ENCODE measurements at places on chromosomes 6 and 20.

GRCh38 chr6:111803371-111803770 is 69.9 kb downstream of the FYN start:
- DNase-seq, result no peak

- peak; percentile 20 for DNase-seq
Observed at GRCh38 chr6:70166088-70166958, 136.6 kb downstream of the COL9A1 start.

- peak; percentile 10 for DNase-seq
Observed at GRCh38 chr20:38926934-38927616, 858 bp downstream of the FAM83D start.

DNA sequence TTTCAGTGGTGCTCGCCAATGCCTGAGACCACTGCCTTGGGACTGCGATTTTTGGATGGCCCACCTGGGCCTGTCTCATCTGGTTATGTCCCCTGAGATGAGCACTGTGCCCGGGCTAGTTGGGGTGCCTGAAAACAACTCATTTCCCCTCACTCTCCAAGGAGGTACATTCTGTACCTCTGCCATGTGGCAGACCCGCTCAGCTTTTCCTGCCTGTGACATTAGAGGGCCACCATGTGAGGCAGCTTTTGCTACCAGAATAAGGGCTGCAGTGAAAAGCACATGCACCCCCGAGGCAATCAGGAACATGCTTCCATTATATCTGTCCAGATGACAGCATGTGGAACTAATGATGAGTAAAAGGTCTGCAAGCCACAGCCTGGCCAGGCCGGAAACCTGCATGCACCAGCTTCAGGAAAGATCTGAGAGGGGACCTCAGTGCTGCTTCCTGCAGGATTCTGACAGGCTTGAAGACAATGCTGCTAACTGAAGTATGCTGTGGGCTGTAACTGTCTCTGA is 11.3 kb upstream of the SRSF6 start:
- no peak for DNase-seq

DNA sequence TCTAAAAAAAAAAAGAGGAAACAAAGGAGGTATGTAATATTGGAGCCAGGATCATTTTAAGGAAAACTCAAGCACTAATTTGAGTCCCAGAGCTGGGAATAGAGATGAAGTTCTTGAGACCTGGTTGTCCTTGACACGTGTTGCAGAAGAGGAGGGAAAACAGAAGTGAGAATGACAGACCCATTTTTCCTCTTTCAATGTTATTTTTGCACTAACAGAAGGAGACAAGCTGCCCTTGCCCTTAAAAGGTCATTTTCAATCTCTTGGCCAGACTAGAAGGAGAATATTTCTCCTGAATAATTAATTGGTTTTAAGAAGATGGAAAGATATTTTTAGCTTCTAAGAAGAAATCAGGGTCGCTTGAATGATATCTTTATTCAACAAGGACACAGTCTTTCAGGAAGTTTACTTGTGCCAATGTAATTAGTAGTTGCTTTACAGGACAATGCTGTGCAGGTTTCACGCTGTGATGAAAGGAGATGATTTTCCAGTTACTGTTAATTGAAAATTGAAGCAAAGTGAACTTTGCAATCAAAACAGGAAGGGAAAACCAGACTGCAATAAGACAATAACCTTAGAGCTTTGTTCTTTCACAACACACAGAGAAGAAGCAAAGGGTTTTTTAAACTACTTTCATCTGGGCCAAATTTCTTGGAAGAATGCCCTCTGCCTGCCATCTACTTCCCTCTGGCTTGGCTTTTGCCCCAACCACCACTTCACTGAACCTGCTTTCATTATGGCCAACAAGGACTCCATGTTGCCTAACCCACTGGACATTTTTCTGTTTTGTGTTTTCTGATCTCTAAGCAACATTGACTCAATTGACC is 107.8 kb upstream of the SHLD1 start:
- no peak for DNase-seq

DNA sequence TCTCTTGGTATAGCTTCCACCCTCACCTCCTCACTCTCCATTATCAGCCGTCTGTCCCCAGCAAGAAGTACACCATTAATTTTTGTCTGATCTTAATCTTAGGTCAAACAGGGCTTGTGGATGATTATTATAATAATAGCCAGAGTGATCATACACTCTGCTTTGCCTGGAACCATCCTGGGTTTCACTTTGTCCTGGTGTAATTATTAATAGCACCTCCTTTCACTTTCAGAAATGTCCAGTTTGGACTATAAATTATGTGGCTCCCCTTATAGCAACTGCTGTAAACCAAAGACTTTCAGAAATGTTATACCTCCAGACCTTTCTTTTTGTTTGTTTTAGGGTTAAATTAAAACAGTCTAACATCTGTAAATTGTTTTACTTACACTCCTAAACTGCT is 951 bp upstream of the TRIM31 start:
- DNase-seq, result no peak

- DNase-seq, result no peak
Observed at GRCh38 chr6:37324131-37325033, 29.4 kb upstream of the RNF8 start.

DNA sequence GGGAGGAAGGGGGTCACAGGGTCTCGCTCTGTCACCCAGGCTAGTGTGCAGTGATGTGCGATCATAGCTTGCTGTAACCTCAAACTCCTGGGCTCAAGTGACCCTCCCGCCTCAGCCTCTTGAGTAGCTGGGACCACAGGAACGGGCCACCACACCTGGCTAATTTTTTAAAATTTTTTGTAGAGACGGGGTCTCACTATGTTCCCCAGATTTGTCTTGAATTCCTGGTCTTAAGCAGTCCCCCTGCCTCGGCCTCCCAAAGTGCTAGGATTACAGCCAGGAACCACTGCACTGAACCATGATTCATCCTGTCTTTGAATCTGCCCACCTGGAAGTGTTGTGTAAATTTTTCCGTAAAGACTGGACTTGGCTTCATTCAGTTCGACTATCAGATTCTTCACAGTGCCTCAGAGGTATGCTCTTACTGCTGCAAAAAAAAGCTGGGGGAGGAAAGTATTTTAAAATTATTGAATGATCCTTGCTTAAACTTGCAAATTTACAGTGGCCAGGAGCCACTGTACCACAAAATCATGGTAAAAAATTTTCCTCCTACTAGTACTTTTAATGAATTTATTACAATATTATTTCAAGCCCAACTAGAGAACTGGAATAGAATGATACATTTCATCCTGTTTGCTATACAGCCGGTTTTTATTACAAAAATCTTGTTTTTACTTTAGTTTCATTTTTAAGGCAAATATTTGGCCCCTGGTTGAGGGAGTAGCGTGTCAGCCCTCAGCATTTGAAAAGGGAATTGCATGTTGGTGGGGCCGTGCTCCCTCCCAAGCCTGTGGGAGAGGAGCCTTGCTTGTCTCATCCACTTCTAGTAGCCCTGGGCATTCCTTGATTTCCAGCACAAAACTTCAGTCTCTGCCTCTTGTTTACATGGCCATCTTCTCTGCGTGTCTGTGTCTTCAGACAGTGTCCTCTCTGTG is 202.5 kb upstream of the SGK1 start:
- no peak for DNase-seq

- peak; percentile 39 for DNase-seq
Observed at GRCh38 chr20:50415516-50416268, 94.5 kb upstream of the PTPN1 start.

GRCh38 chr6:138004430-138005287 is 102.6 kb downstream of the PERP start:
- peak; percentile 47 for DNase-seq

- no peak for DNase-seq
Observed at GRCh38 chr6:5302220-5302946, 41.1 kb downstream of the FARS2 start.

DNA sequence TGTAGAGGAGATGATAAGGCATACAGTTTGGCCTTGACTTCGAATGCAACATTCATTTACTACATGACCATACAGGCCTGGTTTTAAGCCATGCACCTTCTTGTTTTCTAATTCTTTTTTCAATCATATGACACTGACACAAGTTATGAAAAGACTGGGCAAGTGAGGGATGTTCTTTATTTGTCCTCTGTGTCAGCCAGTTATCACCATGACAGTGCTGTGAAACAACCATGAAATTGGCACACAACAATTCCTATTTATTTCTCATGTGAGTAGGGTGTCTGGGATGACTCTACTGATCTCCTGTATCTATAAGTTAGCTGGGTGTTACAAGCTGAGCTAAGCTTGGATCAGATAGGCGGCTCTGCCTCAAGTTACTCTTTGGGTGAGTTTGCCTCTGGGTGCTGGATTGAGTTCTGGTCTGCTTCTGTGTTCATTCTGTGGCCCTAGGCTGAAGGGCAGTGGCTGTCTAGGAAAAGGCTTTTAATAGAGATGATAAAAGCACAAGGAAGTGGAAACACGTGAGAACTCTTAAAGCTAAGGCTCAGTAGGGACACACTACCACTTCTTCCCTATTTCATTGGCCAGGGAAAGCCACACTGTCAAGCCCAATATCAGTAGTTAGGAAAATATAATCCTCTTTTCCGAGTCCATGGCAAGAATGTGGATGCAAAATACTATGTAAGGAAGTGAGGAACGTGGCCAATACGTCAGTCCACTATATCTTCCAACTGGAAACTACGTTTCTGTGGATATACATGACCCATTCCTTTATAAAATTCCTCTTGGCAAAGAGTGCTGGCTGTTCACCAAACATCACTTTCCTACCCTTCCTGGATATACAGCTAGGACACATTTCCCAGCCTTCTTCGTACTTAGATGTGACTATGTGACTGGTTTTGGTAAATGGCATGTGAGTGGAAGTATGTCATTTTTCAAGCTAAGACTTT is 126.2 kb upstream of the RNF24 start:
- DNase-seq, result no peak

DNA sequence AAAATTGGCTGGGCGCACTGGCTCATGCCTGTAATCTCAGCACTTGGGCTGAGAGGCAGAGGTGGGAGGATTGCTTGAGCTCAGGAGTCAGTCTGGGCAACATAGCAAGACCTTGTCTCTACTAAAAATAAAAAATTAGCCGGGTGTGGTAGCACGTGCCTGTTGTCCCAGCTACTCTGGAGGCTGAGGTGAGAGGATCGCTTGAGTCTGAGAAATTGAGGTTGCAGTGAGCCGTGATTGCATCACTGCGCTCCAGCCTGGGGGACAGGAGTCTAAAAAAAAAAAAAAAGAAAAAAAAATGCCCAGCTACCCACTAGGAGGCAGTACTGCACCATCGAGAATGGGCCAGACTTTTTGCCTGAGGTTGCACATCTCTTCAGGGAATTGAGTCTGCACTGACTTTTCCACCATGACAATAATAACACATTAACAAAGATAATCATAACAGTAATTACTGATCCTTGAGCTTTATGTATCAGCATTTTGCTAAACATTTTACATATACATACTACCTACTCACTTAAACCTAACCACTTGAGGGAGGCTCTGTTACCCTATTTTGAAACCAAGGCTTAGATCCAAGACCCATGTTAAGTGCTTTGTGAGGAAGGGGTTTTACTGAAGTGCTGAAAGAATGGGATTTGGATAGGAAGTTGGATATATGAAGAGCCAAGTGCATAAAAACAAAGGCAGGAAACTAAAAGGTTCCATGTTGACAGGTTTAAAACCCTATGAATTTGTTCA is 21.0 kb downstream of the SRSF3 start:
- peak; percentile 40 for DNase-seq

GRCh38 chr6:132464538-132465256 is 48.2 kb downstream of the STX7 start:
- DNase-seq, result no peak

- no peak for DNase-seq
Observed at GRCh38 chr6:27838945-27839625, 73.1 kb downstream of the OR2B2 start.

DNA sequence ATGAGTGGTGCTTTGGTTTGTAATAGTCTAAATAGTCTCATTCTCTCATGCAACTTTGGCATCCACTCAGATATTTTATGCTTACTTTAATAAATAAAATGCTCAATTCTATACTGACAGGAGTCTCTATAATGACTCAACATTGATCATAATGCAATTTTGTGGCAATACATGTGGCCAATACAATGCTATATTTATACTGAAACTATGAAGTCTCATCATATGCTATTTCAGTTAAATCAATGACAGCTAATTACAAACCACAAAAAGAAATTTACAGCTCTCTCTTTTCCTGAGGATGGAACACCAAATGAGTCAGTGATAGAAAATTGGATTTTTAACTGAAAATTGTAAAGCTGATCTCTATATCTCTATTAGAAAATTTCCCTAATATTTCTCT is 77.1 kb downstream of the WASF1 start:
- no peak for DNase-seq

GRCh38 chr6:79077715-79078074 is 359 bp downstream of the PHIP start:
- peak; percentile 15 for DNase-seq

DNA sequence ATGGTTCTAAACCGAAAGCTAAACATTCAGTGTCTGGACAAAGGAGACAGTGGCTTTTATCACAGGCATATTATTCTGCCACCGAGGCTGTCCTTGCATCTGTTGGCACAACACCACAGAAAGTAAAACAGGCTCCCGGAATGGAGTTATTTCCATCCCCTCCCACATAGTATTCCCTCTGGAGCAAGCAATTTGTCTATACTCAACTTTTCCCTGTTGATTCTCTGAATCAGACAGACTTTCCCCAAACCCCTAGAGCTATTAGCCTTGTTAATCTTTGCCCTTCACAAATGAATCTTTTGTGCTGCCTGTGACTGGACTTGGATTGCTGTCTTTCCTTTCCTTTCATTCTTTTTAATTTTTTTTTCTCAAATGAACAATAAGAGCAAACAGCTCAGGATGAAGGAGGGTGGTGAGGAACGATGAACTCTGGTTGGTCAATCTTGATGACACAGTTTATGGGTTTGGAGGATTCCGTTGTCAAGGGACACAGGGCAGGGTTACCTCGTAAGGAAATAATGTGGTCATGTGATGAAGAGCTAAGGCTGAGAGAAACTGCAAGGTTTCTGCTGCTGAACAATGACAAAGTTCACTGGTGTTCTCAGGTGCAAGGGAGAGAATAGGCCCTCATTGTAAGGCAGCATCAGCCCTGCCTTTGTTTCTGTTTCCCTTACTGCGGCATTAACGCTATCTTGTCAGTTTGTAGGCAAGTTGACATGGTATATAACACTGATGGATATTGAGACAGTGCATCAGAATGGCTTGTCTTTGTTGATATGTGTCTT is 275.0 kb upstream of the BMP2 start:
- no peak for DNase-seq

DNA sequence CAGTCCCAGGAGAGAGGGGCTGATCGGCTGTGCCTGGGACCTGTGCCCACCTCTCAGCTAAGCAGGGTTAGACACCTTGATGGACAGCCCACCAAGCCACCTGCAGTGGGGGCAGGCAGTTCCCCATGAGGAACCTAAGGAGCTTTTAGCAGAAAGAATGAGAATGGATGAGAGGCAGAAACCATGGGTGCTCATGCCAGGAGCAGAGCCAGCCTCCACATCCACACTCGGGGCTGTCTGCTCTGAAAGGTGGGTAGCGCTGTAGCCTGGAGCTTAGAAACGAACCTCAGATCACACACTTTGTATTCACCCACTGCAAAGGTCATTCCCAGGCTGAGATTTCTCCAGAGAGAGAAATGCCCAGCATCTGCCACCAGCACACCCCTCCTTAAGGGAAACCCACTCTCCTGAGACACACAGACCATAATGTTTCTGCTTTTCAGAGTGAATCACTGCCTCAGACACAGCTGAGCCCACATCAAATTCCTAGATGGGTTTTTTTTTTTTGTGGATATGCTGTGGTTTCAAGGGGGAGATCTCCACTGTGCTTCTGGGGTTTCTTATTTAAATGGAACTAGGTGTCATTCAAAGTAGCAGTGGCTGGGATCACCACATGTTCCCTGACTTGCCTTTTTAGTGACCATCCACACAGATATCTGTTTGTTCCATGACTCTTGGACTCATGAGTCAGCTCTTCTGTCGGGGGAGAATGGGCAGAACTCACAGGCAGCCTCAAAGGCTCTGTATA is 218.9 kb downstream of the EYA2 start:
- DNase-seq, result no peak
